ENCODE measurements at places on chromosomes 16 and 17.

- DNase-seq = no peak
Observed at GRCh38 chr16:46427340-46428107, 193.7 kb downstream of the SHCBP1 start.

GRCh38 chr16:81815429-81815766 is 36.3 kb downstream of the PLCG2 start:
- no peak for DNase-seq

- DNase-seq = no peak
Observed at GRCh38 chr16:66620429-66620795, 15.9 kb downstream of the CMTM3 start.

DNA sequence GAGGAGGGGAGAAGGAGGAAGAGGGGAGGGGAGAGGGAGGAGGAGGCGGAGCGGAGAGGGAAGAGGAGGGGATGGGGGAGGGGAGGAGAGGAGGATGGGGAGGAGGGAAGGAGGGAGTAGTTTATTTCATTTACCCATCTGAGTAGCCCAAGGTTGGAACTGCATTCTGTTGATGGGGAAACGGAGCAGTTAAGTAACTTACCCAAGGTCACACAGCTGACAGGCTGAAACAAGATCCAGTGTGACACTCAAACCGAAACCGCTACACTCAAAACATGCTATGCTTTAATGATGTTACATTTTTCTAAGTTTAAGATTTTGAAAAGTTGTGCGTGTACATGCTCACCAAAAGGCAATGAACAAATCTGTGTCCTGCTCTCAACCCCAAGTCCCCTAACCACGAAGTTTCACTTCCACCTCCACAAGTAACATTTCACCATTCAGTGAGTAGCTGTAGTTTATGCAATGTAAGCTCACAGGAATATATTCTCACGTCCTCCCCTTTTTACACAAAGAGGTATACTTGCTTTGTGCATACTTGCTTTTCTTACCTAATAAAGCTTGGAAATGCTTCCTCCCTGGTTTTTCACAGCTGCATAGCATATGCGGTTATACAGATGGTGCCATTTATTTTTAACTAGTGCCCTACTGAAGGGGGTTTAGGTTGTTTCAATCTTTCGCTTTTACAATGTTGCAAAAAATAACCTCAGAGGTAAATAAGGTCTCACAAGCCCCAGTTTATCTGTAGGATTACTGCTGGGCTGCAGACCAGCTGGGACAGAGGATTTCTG is 275.3 kb downstream of the PARN start:
- no peak for DNase-seq

DNA sequence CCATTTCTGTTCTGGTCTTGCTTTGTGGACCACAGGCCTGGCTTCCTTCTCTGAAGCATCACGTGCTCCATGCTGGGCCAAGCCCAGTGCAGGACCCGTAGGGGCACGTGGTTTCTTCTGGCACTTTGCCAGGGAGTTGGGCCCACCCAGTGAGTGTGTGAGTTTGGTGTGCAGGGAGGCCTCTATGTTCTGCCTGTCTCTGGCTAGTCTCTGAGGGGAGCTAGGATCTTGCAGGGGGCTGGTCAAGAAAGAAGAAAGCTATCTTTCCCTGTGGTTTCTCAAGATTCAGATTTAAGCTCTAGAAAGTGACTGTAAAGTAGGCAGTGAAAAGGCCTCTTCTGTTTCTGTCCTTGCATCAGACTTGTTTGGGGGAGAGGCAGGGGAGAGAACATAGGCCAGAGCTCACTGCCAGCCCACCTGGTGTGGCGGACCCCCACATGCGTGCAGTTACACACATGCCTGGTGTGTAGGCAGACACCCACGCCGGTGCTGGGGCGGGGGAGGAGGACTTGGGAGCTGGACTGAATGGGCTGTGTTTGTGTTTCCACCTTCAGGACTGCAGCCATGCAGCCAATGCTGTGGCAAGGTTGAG is 11.8 kb downstream of the LASP1 start:
- DNase-seq = no peak

- no peak for DNase-seq
Observed at GRCh38 chr16:80350061-80350460, 190.7 kb upstream of the DYNLRB2 start.

DNA sequence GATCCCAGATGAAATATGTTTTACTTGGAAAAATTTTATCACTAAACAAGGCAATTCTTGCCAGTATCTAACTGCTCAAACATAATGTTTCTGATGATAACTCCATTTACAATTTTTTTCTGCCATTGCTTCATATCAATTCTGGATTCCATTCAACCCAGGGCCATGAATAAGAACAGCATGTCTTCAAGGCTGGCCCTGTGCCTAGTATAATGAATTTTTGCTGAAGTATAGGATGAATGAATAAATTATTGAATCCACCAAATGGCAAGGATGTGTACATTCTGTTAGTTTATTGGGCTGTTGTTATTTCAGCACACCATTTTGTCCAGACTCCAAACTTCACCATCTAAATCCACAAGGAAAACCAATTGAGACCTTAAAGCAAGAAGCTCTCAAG is 414.7 kb downstream of the HS3ST3B1 start:
- DNase-seq = no peak
